Stimulated activated CD8-positive, alpha-beta memory T cell treated with anti-CD3 and anti-CD28 coated beads, Interleukin-2, amount 100 ng/mL, for 1 hour (primary cell): ENCODE measurements at places on chromosomes 6 and 20.

DNA sequence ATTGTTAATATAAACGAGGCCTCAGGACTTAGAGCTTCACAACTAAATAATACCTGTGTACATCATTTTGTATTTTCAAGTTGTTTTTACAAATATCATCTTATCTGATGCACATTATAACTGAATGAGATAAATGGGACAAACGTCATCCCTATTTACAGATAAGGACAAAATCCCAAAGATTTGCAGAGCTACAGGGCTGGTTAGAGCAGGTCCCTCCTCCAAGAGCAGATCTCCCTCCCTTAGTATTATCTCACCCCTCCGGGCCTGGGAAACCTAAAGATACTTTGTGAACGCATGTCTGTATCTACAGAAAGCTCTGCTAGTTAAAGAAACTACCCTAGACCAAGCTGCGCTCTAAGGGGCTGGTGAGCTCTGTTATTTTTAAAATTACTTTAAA, 130.4 kb upstream of the PROKR2 start:
- DNase-seq = no peak

GRCh38 chr20:47713163-47713562, 72.1 kb downstream of the SULF2 start:
- DNase-seq = no peak

DNA sequence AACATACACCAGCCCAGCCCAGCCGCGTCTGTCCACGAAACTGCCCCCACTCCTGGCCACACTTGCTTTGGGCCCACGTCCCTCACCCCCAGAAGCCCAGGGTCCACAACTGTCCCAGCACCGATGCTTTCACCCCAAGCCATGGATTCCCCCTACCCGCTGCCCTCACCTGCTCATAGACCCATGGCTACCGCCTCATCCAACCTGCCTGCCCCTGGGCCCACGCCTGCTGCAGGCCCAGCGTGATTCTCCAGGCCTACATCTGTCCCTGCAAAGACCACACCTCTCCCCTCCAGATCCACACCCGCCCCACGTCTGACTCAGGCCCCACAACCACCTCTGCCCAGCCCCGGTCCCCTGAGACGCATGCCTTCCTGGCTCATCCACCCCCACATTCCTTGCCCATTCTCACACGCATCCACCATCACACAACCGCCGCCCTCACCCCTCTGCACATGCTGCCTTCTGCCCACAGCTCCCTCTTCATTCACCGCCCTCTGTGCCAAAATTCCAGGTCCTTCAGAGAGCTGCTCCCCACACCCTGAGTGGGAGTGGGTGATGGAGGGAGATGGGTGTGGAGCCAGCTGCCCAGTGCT, 86.7 kb downstream of the GRM4 start:
- DNase-seq = no peak

GRCh38 chr6:136744889-136745288, 47.4 kb downstream of the MAP3K5 start:
- DNase-seq = no peak

DNA sequence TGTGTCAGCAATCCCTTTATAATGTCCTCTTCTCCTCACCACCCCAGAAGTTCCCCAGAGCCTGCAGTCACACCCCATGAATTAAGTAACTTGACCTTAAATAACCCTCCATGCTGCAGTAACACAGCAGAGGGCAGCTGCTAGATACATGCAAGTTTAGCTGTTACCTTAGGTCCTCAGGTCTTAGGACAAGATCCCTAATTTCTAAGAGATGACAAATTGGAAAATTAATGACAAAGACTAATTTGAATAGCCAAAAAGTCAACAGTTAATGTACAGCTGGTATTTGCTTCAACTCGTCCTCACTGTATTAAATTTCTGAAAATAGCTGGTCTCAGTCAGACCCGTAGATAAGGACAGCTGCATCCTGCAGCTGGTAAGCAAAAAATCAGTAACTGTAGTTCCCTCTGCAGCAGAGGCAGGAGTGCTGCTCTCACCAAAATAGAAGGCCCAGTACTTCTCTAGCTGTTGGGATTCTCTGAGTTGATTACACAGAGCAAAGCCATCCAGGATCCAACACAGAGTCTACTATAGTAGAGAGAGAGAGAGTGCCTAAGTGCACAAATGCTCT, 62.4 kb downstream of the TNFRSF21 start:
- DNase-seq = no peak

- no peak for DNase-seq
These were observed 77.3 kb downstream of the CDH26 start for GRCh38 chr20:60035486-60035885.

GRCh38 chr6:15879371-15880261, 216.8 kb upstream of the DTNBP1 start:
- no peak for DNase-seq

DNA sequence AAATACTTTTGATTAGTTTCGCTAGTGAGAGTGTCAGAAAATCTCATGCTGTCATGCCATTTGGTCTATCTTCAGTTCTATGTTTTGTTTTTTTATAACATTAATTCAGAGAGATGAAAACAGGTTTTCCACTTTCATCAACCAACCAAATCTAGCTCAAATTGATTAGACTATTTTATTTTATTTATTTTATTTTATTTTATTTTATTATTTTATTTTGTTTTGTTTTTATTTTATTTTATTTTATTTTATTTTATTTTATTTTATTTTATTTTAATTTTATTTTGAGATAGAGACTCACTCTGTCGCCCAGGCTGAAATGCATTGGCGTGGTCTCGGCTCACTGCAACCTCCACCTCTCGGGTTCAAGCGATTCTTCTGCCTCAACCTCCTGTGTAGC, 1391.0 kb upstream of the ADGRB3 start:
- no peak for DNase-seq

DNA sequence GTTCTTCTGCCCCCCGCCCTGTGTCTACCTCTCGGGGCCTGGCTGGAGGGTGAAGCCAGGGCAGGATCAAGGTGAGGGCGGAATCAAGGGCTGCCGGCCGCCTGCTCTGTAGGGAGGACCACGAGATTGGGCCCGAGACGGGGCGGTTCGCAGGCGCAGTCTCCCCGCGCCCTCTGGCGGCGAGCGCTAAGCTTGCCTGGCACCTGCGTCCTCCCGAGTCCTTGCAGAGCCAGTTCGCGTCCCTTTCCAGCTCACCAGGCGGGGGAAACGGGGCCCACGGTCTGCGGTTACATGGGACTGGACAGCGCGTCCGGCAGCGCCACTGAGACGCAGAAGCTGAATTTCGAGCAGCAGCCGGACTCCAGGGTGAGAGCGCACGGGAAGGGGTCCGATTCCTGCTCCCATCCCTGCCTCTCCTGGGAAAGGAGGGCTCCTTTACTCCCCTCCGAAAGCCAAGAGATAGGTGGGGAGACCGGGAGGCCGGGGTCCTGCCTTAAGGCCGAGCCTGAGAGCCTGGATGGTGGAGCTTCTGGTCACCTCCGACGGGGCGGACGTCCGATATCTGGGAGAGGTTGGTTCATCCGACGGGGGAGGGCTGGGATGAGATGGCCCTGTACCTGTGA, 3.6 kb upstream of the MATN4 start:
- peak; percentile 36 for DNase-seq

DNA sequence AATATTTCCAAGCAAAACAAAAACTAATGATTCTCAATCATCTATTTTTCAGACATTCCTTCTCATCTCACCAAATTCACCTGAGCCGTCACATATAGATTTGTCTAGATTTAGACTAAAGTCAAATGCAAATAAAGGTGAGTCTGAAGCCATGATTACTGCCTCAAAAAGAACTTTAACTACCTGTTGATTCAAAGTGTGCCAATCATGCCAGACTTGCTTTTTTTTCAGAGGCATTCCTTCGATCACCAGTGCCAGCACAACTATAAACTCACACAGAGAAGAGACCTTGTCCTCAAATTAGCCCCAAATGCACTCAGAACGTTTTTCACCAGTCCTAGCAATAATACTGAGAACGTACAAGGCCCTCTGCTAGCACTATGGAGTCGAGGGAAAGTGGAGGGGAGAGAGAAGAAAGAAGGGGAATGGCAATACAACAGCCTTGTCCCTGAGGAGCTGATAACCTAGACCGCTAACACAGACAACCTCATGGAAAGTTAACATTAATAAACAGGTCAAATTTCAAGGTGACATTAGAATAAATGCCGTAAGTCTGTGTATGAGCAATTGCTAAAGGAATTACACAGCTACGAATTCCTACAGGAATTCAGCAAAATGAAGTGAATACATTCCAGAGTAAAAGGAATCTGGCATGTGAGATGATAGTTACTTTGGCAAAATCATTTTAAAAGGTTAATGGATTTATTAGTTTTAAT, 60.9 kb downstream of the EPB41L2 start:
- DNase-seq = no peak

- DNase-seq = no peak
These were observed 4.9 kb downstream of the PREP start for GRCh38 chr6:105397987-105398386.

DNA sequence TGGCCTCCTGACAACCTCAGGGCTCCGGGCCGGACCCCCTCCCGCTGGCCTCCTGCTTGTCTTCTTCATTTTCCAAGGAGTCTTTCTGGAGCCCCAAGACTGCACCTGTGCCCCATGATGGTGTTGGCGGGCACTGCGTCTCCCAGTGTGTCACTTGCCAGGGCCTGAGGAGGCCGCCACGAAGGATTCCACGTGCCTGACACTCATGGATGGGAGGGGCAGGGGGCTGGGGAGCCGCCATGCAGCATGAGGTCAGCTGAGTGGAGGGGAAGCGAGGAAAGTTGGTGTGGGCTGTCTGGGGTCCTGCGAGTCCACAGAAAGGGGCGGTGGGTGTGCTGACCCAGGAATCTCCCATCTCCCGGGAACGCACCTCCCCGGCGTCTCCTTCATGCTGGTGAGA, 165.7 kb downstream of the SMOC2 start:
- no peak for DNase-seq

DNA sequence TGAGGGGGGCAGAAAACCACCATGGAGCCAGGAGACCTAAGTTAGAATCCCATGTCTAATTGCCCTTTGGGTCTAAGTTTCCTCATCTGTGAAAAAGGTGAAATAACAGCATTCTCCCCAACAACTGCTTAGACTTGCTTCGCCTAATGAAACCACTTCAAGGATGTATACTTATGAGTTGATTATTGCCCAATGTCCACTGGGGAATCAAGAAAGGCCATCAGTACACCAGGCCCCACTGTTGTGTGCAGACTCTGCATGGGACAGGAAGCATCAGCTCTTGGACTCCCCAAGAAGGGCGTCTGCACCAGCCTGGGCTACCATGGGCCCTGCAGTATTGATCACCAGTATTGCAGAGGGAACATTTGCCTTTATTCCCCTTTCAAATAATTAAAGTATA, 189.6 kb downstream of the MAFB start:
- DNase-seq = no peak

- DNase-seq = no peak
These were observed 436.7 kb upstream of the JAG1 start for GRCh38 chr20:11110535-11110934.
